Left renal pelvis (tissue), 4 donors: ENCODE measurements at places on chromosomes 13 and 19.

- DNase-seq = no peak
These were observed at the start of gene TSC22D1 for GRCh38 chr13:44575741-44576350. Gene TSC22D1 (minus strand): TSS chr13:44576330. CDS start chr13:44576074, 256 bp downstream.

DNA sequence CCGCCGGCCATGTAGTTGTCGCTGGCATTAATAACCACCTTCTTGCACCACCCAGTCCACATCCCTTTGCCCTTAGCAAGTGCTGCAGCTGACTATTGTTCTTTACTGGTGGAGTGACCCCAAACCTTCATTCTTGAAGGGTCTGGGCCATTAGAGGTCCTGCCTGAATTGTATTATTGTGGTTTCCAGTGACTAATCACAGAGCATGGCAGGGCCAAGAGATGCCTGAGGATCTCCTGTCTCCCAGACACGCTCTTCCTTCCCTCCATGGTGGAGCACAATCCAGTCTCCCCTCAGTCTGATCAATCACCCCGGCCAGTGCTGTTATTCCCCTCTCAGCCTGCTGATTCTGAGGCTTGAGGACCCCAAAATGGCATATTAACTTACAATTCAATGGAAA, 39.0 kb downstream of the C1QTNF9 start:
- no peak for DNase-seq

DNA sequence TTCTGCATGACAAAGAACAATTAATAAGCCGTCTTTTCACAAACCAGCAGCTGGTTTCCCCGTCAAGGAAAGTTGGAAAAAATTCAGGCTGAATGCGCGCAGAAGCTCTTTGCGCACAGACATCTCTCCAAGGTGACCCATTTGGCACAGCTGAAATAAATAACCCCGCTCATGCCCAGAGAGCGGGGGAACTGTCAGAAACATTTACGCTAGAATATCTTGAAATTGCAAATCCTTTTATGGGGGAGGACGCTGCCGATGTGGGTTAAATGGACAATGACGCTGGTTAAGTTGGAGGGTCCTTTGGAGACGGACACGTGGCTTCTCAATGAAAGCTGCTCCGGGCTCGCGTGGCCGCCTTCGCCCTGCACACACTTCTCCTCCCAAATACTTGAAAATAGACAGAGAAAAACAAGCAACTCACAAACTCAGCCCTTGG, 30.6 kb downstream of the GSX1 start:
- DNase-seq = no peak

GRCh38 chr19:5326986-5327623, 13.5 kb downstream of the PTPRS start:
- no peak for DNase-seq

DNA sequence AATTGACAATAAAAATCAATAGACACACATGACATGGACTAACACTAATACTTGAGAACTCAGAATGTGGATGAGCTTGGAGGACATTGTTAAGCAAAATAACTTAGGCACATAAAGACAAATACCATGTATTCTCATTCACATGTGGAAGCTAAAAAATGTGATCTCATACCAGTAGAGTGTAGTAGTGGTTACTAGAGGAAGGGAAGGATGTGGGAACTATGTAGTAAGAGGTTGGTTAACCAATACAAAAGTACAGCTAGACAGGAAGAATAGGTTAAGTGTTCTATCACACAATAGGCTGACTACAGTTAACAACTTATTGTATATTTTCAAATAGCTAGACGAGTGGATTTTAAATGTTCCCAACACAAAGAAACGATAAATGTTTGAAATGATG, 415.8 kb upstream of the KLF12 start:
- no peak for DNase-seq
